ENCODE measurements at places on chromosomes 12 and 14. TPM values are rescaled to one million over a fixed set of nuclear protein-coding genes. Genes with fewer than 3 reads are reported as not detected.

Gene HIF1A
- total RNA-seq: 72.1 TPM

Gene MORN3
- total RNA-seq: 2.4 TPM

DNA sequence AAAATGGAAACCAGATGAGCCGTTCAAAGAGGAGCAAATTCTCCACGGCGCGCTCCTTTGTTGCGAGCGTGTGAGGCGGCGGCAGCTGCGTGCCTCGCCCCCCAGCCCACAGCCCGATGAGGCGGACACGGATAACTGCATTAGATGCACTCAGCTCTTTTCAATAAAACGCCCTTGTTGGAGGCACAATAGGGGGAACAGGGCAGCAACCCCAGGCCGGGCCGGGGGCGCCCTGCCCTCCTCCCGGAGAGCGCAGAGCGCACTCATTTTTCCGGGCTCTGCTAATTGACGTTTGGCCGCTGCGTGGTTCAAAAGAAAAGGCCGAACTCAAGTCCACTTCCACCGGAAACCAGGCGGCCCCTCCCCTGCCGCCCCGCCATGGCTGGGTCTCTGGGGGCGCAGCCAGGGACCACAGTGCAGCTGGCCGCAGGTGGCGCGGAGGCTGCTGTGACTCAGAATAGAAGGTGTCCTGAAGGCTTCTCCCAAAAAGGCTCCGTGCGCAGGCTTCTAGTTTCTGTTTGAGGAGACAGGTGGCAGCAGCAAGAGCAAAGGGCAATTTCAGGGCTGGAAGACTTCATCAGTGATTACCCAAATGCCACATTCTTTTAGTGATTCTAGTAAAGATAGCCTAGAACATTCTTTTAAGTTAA, 29.0 kb upstream of the SMOC1 start:
- DNase-seq: no peak

GRCh38 chr14:20631023-20631879, 10.2 kb downstream of the OR6S1 start:
- no peak for DNase-seq

DNA sequence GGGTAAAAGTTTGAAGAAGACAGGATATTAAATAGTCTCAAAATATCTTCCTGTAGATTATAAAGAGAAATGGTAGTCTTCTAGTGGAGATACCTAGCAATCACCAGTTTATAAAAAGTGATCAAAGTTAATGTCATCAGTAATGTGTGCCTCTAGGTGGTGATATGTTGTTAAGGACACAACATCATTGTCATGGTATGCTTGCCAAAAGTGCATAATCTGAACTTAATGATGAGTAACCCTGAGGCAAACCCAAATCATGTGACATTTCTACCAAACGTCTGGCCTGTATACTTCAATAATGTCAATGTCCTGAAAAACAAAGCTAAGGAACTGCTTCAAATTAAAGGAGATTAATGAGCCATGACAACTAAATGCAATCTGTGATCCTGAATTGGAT, 214.7 kb downstream of the PHLDA1 start:
- no peak for DNase-seq

- no peak for DNase-seq
Measured at GRCh38 chr12:102806110-102806509, 110.9 kb downstream of the PAH start.
